Liver (tissue), 10 donors: ENCODE measurements at places on chromosomes 2 and 18.
A peak's percentile ranks its signal among the peaks of the same experiment; 100 is the strongest.

DNA sequence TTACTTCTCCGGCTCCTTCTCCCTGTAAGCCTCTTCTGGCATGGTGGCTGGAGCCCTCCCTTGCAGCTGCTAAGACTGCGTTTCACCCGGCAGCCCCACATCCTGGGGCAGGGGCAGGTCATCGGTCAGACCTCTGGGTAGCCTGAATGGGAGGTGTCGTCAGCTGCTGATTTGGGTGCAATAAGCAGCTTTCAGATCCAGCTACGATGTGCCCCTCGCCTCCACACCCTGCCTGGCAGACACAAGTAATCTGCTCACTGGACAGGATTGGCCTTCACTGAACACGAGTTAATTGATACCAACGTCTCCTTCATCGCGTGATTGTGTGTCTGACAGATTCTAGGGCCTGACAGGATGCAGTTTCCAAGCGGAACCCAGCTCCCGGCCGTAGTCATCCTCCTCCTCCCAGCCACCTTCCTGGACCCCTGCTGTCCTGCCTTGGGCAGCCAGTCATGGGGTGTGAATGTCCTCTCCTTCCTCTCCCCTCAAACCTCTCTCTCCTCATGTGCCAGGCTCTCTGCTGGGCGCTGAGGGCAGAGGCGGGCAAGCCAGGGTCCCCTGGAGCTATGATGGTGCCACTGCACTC is 18.9 kb upstream of the PDIA6 start:
- H3K27ac ChIP-seq, result no peak overlapping the region
- no peaks in the 10 kb centered on the region for H3K36me3 ChIP-seq
- DNase-seq, result no peak
- peaks cover 32% of the 10 kb centered on the region for H3K4me1 ChIP-seq
- no peaks in the 10 kb centered on the region for H3K27me3 ChIP-seq
- H3K4me3 ChIP-seq, result no peak overlapping the region

DNA sequence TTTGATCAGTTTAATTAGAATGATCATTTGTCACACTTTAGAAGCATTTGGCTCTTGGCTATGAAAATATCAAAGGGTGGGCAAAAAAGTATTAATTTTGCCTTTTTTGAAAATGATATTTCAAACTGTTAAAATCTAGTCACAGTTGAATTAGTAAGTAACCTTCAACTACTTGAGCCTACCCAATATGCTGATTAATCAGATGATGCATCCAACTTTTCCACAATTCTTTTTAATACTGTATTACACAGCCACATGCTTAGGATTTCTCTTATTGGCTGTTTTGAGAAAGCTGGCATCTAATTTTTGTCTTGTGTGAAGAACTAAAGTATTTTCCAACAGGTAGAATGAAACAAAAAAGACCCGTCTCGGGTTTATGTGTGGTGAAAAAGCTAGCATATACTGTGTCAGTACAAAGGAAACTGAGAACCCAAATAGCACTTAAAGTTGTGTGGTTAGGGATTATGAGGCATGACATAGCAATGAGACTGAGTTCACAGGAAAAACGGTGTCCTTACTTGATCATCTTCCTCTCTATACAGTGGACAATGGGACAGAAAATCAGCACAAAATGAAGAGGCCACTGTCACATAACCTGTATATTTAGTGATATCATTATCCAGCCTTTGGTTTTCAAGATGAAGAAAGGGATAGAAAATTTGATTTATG is 11.7 kb downstream of the OSBPL6 start:
- no peak overlapping the region for H3K4me3 ChIP-seq
- no peaks in the 10 kb centered on the region for H3K27me3 ChIP-seq
- H3K4me1 ChIP-seq, result no peaks in the 10 kb centered on the region
- no peak overlapping the region for H3K27ac ChIP-seq
- DNase-seq, result no peak
- no peaks in the 10 kb centered on the region for H3K36me3 ChIP-seq

- H3K4me1 ChIP-seq, result no peaks in the 10 kb centered on the region
- peaks cover 4% of the 10 kb centered on the region for H3K36me3 ChIP-seq
- no peaks in the 10 kb centered on the region for H3K27me3 ChIP-seq
- H3K27ac ChIP-seq, result no peak overlapping the region
- no peak overlapping the region for H3K4me3 ChIP-seq
Measured at GRCh38 chr2:98538280-98539041, 69.9 kb downstream of the COA5 start.

DNA sequence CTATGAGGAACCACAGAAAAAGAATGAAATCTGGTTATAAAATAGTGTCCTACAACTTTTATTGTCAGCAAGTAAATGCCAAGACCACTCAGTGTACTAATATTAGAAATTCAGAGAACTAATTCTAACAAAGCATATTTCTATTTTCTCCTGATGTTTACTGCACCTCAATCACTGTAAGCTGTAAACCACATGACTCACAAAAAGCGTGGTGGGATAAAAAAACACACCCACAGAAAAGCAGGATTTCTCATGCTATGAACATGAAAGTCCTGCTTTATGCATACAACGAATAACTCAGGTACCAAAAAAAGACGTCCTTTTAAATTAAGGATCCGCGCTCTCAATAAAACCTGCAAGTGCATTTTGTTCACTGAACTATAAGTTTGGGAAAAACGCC is 797 bp downstream of the TXNL4A start:
- H3K4me1 ChIP-seq, result peaks cover 21% of the 10 kb centered on the region
- no peak for DNase-seq
- peak overlapping the region; percentile 100 for H3K4me3 ChIP-seq
- peak overlapping the region; percentile 98 for H3K27ac ChIP-seq

DNA sequence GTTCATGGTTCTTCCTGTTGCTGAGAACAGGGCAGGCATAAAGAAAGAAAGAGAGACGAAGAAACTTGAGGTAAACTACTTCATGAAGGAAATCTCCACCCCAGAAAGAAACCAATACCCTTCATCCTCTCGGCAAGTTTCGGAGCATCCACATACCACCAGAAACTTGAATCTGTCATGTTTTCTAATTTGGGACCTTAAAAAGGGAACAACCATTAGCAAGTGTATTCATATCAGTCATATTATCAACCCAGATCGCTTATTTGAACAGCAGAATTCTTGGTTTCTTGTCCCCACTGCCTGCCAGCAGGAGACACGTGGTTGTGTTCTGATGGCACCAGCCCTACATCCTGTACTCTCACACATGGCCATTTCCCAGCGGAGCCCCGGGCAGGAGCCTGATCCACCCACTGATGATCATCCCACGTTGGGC is 53.2 kb upstream of the FZD7 start:
- no peaks in the 10 kb centered on the region for H3K36me3 ChIP-seq
- DNase-seq, result no peak
- no peaks in the 10 kb centered on the region for H3K27me3 ChIP-seq
- no peak overlapping the region for H3K4me3 ChIP-seq

DNA sequence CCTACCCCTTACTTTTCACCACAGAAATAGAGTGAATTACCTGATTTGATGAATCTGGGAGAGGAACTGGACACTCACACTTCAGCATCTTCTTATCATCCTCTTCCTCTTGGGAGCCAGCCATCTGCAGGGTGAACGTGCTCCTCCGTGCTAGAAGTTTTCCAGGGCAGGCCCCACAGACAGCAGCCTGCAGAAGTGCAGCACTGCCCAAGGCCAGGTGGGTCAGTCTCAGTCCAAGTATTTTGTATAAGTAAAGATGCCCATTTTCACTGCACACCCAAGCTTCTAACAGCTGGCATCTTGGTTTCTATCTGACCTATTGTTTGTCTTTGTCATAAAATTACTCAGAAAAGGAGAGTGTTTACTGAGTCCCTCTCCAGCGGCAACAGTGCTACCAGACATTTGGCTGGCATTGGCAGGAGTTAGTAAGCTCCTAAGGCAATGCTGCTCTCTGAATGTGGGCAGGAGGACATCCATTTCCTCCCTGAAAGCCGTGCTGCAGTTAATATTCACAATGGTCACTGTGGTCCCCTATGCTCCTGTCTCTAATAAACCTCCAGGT is 222.6 kb upstream of the CTAGE1 start:
- no peaks in the 10 kb centered on the region for H3K36me3 ChIP-seq
- H3K27me3 ChIP-seq, result no peaks in the 10 kb centered on the region
- no peak for DNase-seq
- no peak overlapping the region for H3K4me3 ChIP-seq
- peaks cover 3% of the 10 kb centered on the region for H3K4me1 ChIP-seq

- no peak overlapping the region for H3K27ac ChIP-seq
- H3K36me3 ChIP-seq, result no peaks in the 10 kb centered on the region
- DNase-seq, result no peak
- peaks cover 4% of the 10 kb centered on the region for H3K4me1 ChIP-seq
Measured at GRCh38 chr2:43610361-43610760, 14.5 kb upstream of the THADA start.
